Regular cardiac myocyte (primary cell): ENCODE measurements at places on chromosomes 6 and 20. TPM values are rescaled to one million over a fixed set of nuclear protein-coding genes. Genes with fewer than 3 reads are reported as not detected.

The TRIM10 gene
- total RNA-seq: under 0.01 TPM in 1 of 2 replicates, not detected in the other

The SEL1L2 gene
- total RNA-seq: not detected in 2 replicates

The TRMT6 gene
- 5.9 and 15.5 TPM in 2 replicates for total RNA-seq

The TFEB gene
- 3.4 and 5.0 TPM in 2 replicates for total RNA-seq

The FAM217A gene
- not detected in 2 replicates for total RNA-seq

The PCED1A gene
- total RNA-seq: 22.8 and 35.8 TPM in 2 replicates

The LY6G6F gene
- not detected in 2 replicates for total RNA-seq

The TRAPPC3L gene
- total RNA-seq: under 0.01 and 0.19 TPM in 2 replicates

The CLPSL1 gene
- total RNA-seq: not detected in 2 replicates

The TRIM31 gene
- total RNA-seq: not detected in 2 replicates

The MAS1 gene
- under 0.01 TPM in 2 replicates for total RNA-seq
